Purkinje cell (primary cell): ENCODE measurements at places on chromosomes 4 and X. TPM values are rescaled to one million over a fixed set of nuclear protein-coding genes. Genes with fewer than 3 reads are reported as not detected.

PDE6B gene
- 0.53 and 1.2 TPM in 2 replicates for polyA plus RNA-seq

TKTL2 gene
- not detected in 2 replicates for polyA plus RNA-seq

TMA16 gene
- 14.2 and 19.0 TPM in 2 replicates for polyA plus RNA-seq

CCDC158 gene
- 0.73 TPM in 1 of 2 replicates, not detected in the other for polyA plus RNA-seq

LRCH2 gene
- 8.1 and 8.5 TPM in 2 replicates for polyA plus RNA-seq
